ENCODE measurements at places on chromosomes 11 and 22.

- peak; percentile 68 for DNase-seq
These were observed 47.3 kb downstream of the TSPAN18 start for GRCh38 chr11:44774108-44774507.

- peak; percentile 58 for DNase-seq
These were observed 29.1 kb downstream of the TSPAN18 start for GRCh38 chr11:44755556-44756523.

DNA sequence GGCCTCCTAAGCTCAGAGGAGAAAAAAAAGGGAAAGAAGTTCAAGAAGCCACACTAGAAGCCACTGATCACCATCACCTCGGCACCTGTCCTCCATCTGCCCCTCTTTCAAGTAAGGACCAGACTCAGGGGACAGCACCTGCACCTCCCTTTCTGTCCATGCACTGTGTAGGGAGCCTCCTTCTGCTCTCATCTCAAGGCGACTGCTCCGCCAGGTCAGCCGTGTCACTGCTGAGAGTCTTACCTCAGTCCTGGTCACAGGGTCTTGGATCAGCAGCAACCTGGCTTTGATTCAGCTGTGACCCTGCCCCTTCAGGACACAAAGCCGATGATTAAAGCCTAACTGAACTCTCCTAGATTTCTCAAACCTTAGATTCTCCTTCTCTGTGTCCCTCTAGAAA lies 101.5 kb downstream of the ZNF280B start:
- no peak for DNase-seq

DNA sequence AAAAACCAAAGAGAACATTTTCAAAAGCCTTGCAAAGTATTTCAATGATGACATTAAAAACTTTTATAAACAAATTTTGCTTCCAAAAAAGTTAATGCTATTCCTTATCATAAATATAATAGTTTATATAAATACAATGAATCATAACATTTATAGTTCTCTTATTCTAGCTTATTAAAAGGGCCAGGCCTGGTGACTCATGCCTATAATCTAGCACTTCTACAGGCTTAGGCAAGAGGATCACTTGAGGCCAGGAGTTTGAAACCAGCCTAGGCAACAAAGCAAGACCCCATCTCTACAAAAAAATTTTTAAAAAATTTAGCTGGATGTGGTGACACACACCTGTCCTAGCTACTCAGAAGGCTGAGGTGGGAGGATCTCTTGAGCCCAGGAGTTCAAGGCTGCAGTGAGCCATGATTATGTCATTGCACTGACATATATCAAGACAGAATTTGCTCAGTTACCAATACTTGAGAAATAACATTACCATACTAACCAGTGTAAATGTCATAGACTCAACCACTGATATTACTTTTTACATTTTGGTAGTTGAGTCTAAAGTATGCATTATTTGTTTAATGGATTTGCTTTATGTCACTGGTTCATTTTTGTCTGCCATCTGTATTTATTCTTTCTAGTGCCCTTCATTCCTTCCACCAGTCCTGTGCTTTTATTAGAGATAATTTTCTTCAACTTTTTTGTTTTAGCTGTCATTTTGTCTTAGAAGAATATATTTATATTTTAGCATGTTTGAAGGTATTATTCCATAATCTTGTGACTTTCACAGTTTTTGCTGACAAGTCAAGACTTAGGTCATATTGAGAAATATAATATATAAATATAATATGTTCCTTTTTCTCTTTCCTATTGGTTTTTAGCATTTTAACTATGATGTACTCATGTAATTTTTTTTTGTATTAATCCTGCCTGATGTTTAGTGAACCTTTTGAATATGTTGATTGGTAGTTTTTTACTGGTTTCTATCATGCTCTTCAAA lies 56.2 kb downstream of the CYP2R1 start:
- no peak for DNase-seq

- no peak for DNase-seq
These were observed 3.8 kb upstream of the CAPN5 start for GRCh38 chr11:77062924-77063323.

DNA sequence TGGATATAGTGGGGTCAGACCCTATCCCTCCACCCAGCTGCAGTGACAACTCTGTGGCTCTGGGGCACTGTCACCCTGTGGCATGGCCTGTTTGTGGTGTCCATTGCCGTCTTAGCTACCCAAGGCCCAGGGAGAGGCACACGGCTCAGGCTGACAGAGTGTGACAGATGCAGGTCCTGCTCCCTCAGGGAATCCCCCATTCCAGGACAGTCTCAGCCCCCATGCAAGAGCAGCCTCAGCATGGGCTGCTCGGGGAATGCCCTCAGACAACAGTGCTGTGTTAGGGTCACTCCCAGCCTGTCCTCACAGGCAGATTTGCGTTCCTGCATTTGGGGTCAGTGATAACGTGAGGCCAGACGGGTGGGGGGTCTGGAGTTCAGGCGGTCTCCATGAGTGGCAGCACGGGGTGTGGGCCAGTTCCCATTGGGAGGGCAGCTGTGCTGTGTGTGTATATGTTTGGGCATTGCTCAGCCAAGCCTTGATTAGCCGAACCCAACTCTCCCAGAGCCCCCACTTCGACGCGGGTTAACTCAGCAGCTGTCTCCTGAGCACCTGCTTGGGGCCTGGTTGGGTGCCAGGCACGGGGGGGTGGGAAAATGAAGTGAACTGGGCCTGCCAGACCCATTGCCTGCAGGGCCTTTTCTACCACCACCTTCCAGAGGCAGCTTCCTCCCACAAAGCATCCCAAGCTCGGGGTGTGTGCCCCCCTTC lies 5.3 kb upstream of the KCNQ1OT1 start:
- peak; percentile 86 for DNase-seq
